NCI-H69 (cell line): ENCODE measurements at places on chromosomes 6 and 20.

DNA sequence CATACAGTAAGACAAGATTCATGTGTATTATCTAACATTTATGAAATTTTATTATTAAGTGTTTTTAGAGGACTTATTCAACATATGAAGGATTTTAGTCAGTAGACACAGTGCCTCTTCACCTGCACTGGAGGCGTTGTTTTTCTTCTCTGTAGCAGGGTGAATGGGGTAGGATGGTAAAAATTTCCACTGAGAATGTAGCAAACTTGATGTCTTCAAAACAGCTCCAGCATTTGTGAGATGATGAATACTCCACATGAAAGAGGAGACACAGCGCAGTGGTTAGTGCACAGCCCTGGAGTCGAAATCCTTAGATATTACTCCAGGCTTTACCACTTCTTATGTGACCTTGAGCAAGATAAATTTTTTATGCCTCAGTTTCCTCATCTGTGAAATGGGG is 110.5 kb upstream of the AHI1 start:
- no peak for DNase-seq

- DNase-seq, result peak; percentile 7
Measured at GRCh38 chr6:3648724-3649123, 102.8 kb downstream of the PXDC1 start.

GRCh38 chr6:122246906-122247658 is 152.4 kb upstream of the HSF2 start:
- no peak for DNase-seq

DNA sequence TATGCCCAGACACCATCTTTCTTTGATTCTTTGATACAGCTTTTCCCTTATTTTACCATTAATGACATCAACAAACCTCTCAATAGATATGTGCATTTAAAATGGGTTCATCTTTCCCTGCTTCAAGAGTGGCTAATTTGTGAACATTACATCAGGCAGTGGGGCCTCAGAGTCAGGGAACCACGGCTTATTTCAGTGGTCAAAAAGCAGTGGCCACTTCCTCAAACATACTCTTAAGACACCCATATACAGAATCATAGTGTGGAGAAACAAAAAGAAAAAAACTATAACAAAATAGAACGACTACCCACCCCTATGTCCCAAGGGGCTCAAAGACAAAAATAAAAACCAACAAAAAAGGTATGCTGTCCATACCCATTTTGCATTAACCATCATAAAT is 12.9 kb downstream of the SALL4 start:
- DNase-seq, result no peak

DNA sequence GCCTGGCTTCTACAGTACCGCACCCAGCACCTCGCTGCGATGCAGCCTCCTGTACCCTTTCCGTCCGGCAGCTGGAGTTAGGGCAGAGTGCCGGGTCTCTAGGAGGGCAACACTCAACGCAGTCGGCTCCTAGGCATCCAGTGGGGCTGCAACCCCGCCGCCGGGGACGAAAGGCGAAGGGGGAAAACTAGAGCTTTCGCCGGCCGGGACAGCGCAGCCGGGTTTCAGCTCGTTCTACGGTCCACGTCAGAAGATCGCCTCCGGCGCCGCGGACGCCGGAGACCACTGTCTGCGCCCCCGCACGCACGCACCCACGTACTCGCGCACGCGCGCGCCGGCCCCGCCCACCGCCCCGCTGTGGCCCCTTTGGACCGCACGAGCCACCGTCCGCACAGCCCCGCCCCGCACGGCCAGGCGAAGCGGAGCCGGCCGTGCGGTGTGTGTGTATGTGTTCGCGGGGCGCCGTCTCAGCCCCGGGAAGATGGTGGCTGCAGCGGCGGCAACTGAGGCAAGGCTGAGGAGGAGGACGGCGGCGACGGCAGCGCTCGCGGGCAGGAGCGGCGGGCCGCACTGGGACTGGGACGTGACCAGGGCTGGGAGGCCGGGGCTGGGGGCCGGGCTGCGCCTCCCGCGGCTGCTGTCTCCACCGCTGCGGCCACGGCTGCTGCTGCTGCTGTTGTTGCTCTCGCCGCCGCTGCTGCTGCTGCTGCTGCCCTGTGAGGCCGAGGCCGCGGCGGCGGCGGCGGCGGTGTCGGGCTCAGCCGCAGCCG is at the start of gene ATRN:
ATRN (plus strand) TSS at position 392 of the 770 bp plus-strand sequence; CDS start at position 482, 90 bp downstream.
- DNase-seq, result peak; percentile 88

DNA sequence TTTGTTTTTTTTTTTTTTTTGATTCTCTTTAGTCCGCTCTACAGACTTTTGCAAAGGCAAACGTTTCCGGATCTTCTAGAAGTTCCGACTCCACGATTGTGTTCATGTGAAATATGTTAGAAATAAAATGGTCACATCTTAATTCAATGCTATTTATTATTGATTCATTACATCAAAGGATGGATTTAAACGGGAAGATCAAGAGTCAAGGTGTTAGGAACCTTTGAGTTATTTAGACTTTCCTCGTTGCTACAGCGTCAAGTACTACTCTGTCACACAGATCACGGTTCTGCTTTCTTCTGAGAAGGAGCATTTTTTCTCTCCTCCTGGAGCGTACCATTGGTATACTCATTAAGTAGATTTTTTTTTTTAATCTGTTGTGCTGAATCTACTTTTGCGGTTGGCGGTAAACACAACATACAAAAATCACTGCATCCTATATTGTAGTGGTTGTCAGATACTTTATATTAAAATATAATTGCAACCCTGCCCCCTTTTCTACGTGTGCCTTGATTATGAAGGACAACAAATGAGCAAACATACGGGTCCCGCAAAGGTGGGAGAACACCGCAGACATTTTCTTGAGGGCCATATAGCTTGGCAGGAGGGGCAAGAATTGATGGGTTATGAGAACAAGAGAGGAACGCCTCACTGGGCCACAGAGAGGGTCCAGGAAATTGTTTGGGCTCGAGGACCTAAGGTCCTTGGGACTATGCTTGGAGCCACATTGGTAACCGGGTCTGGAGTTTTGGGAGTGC is 17.5 kb downstream of the HMGN4 start:
- peak; percentile 61 for DNase-seq

GRCh38 chr20:49880177-49880576 is 35.2 kb downstream of the SPATA2 start:
- no peak for DNase-seq

GRCh38 chr6:142796024-142796423 is 149.0 kb downstream of the HIVEP2 start:
- DNase-seq, result no peak

DNA sequence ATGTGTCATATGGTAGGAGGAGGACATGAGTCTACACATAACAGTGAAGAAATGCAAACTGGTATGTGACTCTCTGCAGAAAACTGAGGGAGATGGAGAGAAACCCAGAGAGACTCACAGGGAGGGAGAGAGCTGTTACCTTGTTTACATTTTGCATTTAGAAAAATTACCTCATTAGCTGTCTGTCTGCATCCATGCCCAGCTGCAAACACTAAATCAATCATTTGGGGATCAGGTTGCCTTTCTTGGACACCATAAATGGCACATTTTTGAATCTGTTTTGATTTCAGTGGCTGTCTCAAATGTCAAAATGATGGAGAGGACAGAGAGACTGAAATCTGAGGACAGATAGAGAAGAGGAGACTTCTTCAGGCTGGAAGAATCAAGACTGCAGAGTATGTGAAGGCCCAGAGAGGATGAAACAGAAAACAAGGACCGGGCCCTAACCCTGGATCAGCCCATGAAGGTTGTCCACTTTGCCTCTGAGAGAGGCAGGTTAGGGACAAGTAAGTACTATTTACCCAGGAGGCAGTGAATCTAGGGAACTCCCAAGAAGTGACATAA is 92.2 kb downstream of the UNC5CL start:
- DNase-seq, result no peak

DNA sequence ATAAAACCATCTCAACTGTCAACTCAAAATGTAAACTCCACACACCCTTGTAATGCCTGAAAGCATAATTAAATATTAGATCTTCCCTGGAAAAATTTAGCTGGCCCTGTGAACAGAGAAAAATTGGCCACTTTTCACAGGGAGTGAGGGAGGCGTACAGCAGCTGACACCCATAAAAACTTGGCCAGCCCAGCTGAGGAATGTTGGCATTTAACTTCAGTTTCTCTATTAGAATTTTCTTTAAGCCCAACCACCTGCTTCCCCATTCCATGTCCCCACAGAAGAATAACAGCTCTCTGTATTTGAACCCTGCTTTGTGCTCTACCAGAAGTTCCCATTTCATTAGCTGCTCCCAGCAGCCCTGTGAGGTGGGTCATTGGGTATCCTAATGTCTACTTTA is 41.0 kb downstream of the PKHD1 start:
- DNase-seq, result no peak

DNA sequence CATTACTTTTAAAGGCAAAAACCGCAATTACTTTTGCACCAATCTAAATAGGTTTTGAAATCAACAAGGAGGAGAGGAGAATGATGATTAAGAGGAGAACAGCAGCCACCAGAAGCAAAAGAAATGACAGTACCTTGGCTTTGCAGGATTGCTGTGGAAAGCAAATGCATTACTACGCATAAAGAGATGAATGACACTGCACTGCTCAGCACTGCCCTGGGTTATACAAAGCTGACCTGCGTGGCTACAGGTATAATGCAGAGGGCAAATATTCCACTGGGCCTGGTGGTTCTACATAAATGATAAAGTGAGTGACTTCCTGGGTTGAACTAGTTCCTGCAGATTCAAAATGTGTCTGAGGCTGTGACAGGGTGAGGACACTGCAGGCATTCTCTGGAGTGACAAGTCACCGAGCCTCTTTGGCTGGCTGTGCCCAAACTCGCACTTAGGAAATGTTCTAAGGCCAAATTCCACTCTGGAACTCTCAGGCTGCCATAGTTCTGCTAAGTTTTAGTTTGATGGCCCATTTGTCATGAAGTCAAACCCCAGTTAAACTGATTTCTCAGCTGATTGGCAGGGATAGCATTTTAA is 78.6 kb downstream of the INSM1 start:
- peak; percentile 63 for DNase-seq

GRCh38 chr6:82169138-82169876 is 78.2 kb downstream of the IBTK start:
- no peak for DNase-seq

DNA sequence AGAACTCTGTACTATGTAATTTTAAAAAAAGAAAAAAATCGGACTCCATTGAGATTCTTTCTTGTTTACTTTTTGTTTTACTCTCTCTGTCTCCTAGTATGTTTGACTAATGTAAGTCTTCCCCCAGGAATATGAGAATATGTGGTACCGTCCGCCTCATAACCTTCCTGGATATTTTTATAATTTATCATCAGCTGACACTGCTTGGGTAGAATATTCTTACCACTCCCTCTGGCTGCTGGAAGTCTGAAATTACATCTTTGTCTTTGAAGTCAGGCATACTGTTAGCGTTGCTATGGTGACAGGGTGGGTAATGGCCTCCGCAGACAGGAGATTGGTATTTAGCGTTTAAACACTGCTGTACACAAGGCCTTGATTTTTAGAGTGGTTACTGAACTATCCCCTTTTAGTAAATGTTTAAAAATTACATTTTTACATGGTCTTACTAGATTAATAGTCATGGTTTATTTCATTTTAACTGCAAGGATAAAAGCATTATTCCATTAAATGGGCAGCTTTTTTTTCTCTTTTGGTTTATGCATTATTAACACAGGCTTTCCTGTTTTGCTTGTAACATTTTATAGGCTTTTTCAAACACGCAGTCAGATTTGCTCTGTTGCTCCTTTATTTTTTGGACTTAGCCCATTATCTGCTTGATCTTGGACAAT is 176.4 kb downstream of the ARID1B start:
- DNase-seq, result peak; percentile 97

GRCh38 chr6:94670017-94670416 is 907.3 kb upstream of the MANEA start:
- no peak for DNase-seq

- no peak for DNase-seq
Measured at GRCh38 chr6:45473121-45473993, 95.6 kb upstream of the SUPT3H start.

DNA sequence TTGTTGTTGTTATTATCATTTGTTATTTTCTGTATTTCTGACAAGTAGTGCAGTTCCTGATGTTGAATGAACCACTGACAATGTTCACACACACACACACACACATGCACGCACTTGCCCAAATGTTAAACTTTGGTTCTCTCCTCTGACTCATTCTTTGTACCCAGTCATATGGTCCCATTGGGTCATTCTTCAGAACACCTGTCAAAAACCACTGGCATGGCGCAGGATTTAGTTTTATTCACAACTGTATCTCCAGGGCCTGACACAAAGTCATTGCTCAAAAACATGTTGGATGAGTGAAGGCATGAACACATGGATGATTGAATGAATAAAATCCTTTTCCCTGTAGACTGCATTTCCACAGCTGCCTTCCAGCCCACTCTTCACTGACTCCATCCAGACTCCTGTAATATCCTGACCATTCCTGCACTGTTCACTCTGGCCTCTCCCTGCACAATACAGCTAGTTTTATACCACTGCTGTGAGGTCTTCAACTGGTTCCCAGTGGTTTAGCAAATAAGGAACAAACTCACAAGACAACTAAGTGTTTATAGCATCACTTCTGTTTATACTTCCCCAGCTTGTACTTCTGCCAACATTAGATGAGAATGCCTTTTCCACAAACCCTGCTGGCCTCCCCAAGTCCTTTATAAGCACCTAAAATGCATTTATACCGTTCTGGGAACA is 6.9 kb upstream of the CST11 start:
- no peak for DNase-seq

DNA sequence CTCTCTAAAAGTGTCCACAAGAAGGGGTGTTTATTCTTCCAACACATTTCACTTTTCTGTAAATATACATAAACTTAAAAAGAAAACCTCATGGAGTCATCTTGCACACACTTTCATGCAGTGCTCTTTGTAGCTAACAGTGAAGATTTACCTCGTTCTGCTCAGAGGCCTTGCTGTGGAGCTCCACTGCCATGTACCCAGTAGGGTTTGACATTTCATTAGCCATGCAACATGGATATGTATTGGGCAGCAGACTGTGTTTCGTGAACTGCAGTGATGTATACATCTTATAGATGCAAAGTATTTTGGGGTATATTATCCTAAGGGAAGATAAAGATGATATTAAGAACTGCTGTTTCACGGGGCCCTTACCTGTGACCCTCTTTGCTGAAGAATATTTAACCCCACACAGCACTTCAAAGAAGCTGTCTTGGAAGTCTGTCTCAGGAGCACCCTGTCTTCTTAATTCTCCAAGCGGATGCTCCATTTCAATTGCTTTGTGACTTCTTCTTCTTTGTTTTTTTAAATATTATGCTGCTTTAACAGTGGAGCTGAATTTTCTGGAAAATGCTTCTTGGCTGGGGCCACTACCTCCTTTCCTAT is 17.9 kb downstream of the IRF4 start:
- DNase-seq, result no peak

DNA sequence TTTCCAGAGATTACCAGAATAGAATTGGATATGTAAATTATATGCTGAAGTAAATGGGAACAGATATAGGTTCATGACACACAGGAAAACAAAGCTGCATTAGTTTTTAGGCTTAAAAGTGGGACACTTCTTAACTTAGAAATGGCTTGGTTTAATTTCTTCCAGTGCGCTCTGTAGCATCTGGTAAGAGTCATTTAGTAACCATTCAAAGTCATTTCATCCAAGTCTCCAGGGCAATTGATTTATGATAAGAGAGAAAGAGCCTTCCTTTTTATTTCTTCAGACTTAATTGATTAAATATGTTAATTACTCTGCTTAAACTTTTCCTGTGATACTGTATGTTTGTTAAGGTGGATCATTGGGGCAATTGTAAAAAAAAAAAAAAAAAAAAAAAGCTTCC is 368.0 kb downstream of the DOK5 start:
- DNase-seq, result no peak

- no peak for DNase-seq
Measured at GRCh38 chr6:25010902-25011625, 75.3 kb upstream of the RIPOR2 start.

GRCh38 chr6:43833223-43833995 is 63.4 kb downstream of the VEGFA start:
- peak; percentile 84 for DNase-seq

GRCh38 chr6:40794586-40794985 is 207.4 kb upstream of the LRFN2 start:
- no peak for DNase-seq
